ENCODE measurements at places on chromosomes 6 and 20. TPM values are rescaled to one million over a fixed set of nuclear protein-coding genes. Genes with fewer than 3 reads are reported as not detected.

OTOR gene
- total RNA-seq: not detected

TMEM244 gene
- not detected for total RNA-seq

DNA sequence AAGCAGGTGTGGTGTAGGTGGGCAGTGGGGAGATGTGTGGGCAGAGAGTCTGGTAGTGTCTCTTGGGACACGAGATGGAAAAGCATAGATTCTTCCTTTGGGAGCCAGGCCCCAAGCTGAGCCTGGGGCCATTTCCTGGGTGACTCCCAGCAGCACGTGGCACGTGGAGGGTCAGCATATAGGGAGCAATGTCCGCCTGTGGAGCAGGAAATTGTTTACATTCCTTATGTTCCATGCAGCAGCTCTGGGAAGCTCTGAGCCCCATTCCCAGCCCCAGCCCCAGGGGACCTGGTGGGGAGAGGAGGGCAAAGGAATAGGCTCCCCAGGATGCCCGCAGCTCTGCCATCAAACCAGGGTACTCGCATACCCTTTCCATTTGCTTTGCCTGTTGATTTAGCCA lies 57.6 kb downstream of the DAAM2 start:
- no peaks in the 10 kb centered on the region for H3K36me3 ChIP-seq
- H3K4me3 ChIP-seq: no peak overlapping the region
- H3K27me3 ChIP-seq: no peaks in the 10 kb centered on the region
- H3K4me1 ChIP-seq: peaks cover 29% of the 10 kb centered on the region

DNA sequence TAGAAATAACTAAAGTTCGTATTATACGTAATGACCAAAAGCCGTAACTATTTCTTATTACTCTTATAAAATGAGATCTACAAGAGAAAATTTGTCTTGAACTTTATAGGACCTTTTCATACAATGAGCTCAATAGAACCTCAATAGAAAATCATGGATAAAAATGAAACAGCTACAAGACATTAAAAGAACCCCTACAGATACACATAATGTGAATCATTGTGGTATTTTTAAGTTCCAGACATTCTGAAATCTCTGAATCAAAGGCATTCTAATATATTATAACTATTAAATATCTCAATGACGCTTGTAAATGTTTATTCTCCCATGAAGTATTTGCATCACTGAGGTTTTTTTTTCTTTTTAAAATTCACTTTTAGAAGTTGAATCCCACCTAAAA lies 22.2 kb upstream of the POU3F2 start:
- H3K27me3 ChIP-seq: no peaks in the 10 kb centered on the region
- H3K4me3 ChIP-seq: no peak overlapping the region
- no peak overlapping the region for H3K27ac ChIP-seq
- no peaks in the 10 kb centered on the region for H3K4me1 ChIP-seq
- no peak for DNase-seq
- no peaks in the 10 kb centered on the region for H3K36me3 ChIP-seq

Measured in vagina (tissue), 2 donors.